NCI-H1930 (cell line): ENCODE measurements at places on chromosomes 1 and 21.

DNA sequence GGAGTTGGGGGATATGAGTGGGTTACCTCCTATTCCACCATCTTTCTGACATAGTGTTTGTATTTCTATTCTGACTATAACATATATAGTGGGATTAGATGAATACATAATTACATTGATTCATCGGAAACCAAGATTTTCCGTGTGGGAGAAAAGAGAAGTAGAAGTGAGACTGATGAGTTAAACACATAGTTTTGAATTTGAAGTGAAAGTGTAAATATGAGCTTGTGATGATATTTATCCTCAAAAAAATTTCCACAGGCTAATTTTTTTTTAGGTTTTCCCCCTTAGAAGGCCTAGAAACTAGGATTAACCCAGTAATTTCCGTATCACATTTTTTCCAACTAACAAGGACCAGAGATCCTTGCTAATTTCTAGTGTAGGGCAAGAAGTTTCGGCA lies 6.9 kb downstream of the CD1B start:
- no peak for DNase-seq

DNA sequence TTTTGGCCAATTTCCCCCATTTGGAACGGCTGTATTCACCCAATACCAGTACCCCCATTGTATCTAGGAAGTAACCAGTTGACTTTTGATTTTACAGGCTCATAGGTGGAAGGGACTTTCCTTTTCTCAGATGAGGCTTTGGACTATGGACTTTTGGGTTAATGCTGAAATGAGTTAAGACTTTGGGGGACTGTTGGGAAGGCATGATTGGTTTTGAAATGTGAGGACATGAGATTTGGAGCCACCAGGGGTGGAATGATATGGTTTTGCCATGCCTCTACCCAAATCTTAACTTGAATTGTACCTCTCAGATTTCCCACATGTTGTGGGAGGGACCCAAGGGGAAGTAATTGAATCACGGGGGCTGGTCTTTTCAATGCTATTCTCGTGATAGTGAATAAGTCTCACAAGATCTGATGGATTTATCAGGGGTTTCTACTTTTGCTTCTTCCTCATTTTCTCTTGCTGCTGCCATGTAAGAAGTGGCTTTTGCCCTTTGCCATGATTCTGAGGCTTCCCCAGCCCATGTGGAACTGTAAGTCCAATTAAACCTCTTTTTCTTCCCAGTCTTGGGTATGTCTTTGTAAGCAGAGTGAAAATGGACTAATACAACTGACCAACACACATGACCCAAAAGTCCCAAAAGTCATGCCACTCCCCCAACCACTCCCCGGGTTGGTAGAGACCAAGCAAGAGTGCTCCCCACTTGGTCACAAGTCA lies 35.4 kb upstream of the ZNF496 start:
- no peak for DNase-seq

DNA sequence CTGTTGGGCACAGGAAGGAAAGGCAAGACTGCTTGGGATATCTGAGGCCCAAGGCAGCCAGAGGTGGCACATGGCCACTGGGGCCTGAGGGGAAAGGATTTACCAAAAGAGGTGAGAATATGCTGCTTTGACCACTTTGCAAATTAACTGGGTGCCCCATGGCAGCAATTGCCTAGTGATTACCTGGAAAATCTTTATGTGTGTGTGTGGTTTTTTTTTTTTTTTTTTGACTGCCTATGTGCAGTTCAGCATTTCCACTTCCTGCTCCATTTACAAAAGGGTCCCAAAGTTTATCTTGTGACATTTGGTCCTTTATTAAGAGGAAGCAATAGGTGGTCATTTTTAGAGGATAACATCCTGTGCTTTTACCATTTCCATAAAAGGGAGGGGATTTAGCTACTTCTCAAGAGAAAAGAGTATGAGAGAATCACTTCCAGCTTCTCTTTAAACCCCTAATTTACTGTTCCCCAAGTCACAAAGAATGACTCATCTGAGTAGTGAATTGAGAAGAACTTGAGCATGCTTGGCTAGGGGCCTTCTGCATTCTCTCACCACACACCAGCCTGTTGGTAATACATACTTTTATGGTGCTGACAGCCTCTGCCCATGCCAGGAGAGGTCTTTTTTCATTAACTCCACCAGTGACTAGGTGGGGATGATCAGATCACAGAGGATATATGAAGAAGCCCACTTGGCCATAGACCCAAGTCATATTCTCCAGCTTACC lies 52.1 kb downstream of the SYDE2 start:
- no peak for DNase-seq

DNA sequence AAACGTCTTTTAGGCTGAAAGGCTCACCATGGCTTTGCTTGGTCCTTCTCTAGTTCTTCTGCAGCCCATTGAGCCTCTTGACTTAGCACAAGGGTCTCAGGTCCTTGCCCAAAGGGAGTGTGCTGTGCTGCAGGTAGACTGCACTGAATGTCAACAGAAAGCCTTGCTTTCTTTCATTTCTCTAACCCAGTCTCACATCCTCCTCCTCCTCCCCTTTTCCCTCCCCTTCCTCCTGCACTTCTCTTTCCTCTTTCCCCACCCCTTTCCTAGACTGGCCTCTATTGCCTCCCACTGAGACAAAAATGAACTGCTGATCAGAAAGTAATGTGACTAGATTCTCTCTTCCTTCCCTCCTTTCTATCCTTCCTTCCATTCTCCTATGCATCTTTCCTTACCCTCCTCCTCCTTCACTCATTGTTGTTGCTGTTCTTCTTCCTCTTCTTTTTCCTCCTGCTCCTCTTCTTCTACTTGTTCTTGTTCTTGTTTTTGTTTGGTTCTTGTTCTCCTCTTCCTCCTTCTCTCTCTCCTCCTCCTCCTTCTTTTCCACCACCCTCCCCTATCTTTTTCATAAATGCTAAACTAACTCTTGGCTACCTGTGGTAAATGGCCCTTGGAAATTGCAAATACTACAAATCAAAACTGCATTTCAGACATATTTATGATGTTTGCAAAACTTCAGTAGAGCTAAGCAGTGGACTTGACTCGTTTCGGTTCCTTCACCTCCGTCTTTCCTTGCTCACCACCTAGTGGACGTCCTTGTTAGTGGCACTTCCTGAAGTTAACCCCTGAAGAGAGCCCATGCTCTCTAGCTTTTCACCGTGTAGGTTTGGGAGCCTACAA lies at the start of gene SELL:
TSS of gene SELL (minus strand) at position 152 of the 840 bp plus-strand sequence. CDS start at position 30, 122 bp downstream.
- peak; percentile 35 for DNase-seq

DNA sequence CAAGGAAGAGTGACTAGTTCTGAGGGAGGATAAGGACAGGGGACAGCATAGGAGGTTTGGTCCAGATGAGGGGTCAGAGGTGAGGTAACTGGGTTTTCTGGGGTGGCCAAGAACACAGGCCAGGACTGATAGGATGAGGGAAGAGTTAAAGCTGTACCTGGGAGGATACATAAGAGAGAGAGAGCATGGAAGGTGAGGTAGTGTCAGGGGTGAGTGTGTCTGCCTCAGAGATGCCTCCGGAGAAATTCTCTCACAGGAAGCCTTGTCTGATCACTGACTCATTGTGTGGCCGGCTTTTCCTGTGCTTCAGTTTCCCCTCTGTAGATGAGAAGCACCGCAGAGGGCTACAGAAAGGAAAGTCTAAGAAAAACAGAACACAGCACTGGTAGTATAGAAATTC lies 40.2 kb downstream of the FASLG start:
- DNase-seq: no peak
